Upper lobe of right lung (tissue), 1 donor: ENCODE measurements at places on chromosomes 2 and 18. TPM values are rescaled to one million over a fixed set of nuclear protein-coding genes. Genes with fewer than 3 reads are reported as not detected.

GRCh38 chr18:32011193-32011592, 7.4 kb upstream of the RNF125 start:
- DNase-seq = no peak
- H3K27ac ChIP-seq = no peak overlapping the region
- no peak overlapping the region for H3K4me3 ChIP-seq
- no peaks in the 10 kb centered on the region for H3K4me1 ChIP-seq
- no peaks in the 10 kb centered on the region for H3K27me3 ChIP-seq

DNA sequence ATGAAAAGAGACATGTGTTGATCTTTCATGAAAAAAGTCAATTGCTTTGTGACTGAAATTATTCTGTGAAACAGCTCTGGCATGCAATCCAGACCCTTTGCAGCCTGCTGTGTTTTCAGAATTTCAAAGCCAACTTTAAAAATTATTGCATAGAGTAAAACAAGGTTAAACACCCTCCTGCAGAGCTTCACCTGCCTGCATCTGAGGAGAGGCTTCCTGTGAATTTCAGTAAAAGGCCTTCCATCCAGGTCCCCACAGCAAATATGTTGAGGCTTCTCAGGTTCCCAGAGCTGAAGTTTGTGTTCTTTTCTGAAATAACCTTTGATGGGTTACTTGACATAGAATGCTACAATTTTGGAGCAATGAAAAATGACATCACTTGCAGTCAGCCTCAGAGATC, 4.1 kb downstream of the XIRP2 start:
- H3K4me3 ChIP-seq = no peak overlapping the region
- no peaks in the 10 kb centered on the region for H3K36me3 ChIP-seq
- DNase-seq = no peak
- no peaks in the 10 kb centered on the region for H3K4me1 ChIP-seq

DNA sequence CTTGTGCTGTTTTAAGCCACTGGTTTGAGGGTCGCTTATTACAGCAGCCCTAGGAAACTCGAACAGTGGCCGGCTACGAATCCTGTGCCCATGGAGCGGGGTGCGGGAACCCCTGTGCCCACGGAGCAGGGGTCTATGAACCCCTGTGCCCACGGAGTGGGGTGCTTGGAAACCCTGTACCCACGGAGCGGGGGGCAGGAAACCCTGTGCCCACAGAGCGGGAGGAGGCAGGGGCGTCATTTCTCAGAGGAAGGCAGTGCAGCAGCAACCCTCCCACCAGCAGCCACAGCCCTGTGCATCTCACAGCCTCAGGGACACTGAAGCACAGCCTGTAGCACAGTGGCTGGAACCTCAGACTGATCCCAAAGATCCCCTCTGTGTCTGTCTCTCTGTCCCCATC, 34.2 kb upstream of the GPC1 start:
- H3K4me1 ChIP-seq = no peaks in the 10 kb centered on the region
- DNase-seq = peak; percentile 51
- H3K27me3 ChIP-seq = peaks cover 8% of the 10 kb centered on the region
- no peak overlapping the region for H3K27ac ChIP-seq

DNA sequence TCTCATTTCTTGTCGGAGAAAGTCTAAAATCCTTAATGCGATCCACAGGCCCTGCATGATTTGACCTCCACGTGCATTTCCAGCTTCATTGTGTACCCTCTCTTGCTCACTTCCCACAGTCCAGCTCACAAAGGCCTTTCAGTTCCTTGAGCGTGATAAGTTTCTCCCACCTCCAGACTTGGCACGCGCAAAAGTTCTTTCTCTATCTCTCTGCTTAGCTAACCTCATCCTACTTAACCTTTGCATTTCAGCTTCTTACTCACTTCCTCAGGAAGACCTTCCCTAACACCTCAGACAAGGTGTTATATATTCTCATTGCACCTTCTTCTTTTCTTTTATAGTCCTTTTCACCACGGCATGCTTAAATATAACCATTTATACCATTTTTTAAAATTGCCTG, 124.8 kb upstream of the XPO1 start:
- H3K36me3 ChIP-seq = no peaks in the 10 kb centered on the region
- no peak overlapping the region for H3K27ac ChIP-seq
- DNase-seq = no peak
- no peaks in the 10 kb centered on the region for H3K27me3 ChIP-seq

DNA sequence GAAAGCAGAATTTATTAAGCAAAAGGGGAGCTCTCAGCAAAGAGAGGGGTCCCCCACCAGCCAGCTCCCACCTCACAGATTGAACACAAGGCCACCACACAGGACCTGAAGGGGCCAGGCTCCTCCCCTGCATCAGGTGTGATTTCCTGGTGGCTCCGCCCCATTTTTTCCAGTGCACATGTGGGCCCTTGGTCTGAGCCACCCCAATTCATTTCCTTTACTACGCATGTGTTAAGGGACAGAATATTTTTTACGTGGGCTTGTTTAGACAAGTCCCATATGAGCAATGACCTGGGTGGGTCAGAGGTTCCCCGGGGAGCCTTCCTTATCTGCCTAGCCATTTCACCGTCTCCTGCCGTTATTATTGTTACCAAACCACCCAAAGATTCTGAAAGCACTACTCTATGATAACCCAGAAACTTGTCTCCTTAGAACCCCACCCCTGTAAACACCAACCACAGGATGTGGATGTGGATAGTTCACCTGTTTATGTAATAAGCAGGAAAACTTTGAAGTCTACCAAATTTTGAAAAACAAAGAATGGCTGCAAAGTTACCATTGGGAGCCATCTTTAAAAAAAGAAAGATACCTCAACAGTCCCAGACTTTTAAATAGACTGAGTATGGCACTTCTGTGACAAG, 191.7 kb downstream of the CD226 start:
- no peak overlapping the region for H3K27ac ChIP-seq
- no peaks in the 10 kb centered on the region for H3K36me3 ChIP-seq
- H3K4me1 ChIP-seq = no peaks in the 10 kb centered on the region
- no peak for DNase-seq
- H3K27me3 ChIP-seq = no peaks in the 10 kb centered on the region
- no peak overlapping the region for H3K4me3 ChIP-seq

The SP9 gene
- not detected for total RNA-seq

The PARD6G gene
- total RNA-seq = 6.5 TPM

The CD226 gene
- 5.8 TPM for total RNA-seq

The DCDC2C gene
- total RNA-seq = not detected

The SCN7A gene
- 97.1 TPM for total RNA-seq
